ENCODE measurements at places on chromosomes 2 and 18.

GRCh38 chr2:179591690-179592089, 269.7 kb downstream of the ZNF385B start:
- no peak for DNase-seq

GRCh38 chr2:232013701-232014353, 52.3 kb downstream of the DIS3L2 start:
- DNase-seq = no peak

- DNase-seq = no peak
Measured at GRCh38 chr2:217471319-217471718, 531.5 kb downstream of the TNS1 start.

DNA sequence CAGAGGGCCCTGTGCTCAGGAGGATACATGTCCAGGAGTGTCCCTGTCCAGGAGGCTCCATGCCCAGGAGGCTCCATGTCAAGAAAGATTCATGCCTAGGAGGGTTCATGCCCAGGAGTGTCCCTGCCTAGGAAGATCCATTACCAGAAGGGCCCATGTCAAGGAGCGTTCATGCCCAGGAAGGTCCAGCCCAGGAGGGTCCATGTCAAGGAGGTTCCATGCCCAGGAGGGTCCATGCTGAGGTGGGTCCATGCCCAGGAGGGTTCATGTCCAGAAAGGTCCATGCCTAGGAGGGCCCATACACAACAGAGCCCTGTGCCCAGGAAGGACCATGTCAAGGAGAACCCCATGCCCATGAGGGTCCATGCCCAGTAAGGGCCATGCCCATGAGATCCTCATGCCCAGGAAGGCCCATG, 7.0 kb downstream of the GPR35 start:
- DNase-seq = no peak

- no peak for DNase-seq
Measured at GRCh38 chr2:68253219-68254068, 1.1 kb upstream of the PPP3R1 start.

Data from DMS 273 treated with DMSO at 0.1 percent for 48 hours (cell line).